ENCODE measurements at places on chromosomes 11 and 22. TPM values are rescaled to one million over a fixed set of nuclear protein-coding genes. Genes with fewer than 3 reads are reported as not detected.

Gene GP1BB
- 0.77 TPM for total RNA-seq

Gene ZNF280B
- 0.58 TPM for total RNA-seq

Gene SELENOM
- 80.7 TPM for total RNA-seq

Gene CDON
- 7.9 TPM for total RNA-seq

Gene IGLL1
- not detected for total RNA-seq

Gene OR8U1
- not detected for total RNA-seq

Gene KIRREL3
- total RNA-seq, result 8.5 TPM

Gene ART5
- not detected for total RNA-seq

Gene STK33
- total RNA-seq, result 0.58 TPM

Gene CLNS1A
- total RNA-seq, result 131 TPM

Gene NCR3LG1
- total RNA-seq, result 3.1 TPM

Gene GTSE1
- 11.3 TPM for total RNA-seq

Gene ENTHD1
- total RNA-seq, result under 0.01 TPM

Gene CYP2D6
- total RNA-seq, result 0.56 TPM

Gene SLC22A25
- not detected for total RNA-seq

Gene TMPRSS6
- total RNA-seq, result not detected

Gene FXYD2
- 0.38 TPM for total RNA-seq

Gene PNPLA5
- total RNA-seq, result not detected

Gene CLDN25
- total RNA-seq, result not detected

Gene MUC5B
- not detected for total RNA-seq

Gene TMEM151A
- under 0.01 TPM for total RNA-seq

Gene CSTF3
- 34.3 TPM for total RNA-seq

Gene SLC7A4
- total RNA-seq, result under 0.01 TPM

Gene GAL3ST1
- total RNA-seq, result not detected

Gene CABP4
- total RNA-seq, result 0.28 TPM

Gene ARSA
- 6.9 TPM for total RNA-seq

Gene ANO9
- not detected for total RNA-seq

Gene BTBD18
- not detected for total RNA-seq

Gene DEUP1
- not detected for total RNA-seq

Gene EXPH5
- under 0.01 TPM for total RNA-seq

Gene NOX4
- 3.6 TPM for total RNA-seq

Gene PGA5
- total RNA-seq, result not detected

Gene MUC15
- not detected for total RNA-seq

Gene NXPE2
- total RNA-seq, result not detected

Gene MTNR1B
- not detected for total RNA-seq

Gene TREH
- total RNA-seq, result not detected

Gene LRRN4CL
- total RNA-seq, result 9.6 TPM

Gene NPAS4
- total RNA-seq, result not detected

Gene TMPRSS13
- total RNA-seq, result not detected

Data from regular cardiac myocyte (primary cell).